Dermis blood vessel endothelial cell (primary cell): ENCODE measurements at places on chromosomes 12 and 14.
A peak's percentile ranks its signal among the peaks of the same experiment; 100 is the strongest.

GRCh38 chr12:67048371-67048770 lies 220.8 kb upstream of the CAND1 start:
- no peak for DNase-seq

DNA sequence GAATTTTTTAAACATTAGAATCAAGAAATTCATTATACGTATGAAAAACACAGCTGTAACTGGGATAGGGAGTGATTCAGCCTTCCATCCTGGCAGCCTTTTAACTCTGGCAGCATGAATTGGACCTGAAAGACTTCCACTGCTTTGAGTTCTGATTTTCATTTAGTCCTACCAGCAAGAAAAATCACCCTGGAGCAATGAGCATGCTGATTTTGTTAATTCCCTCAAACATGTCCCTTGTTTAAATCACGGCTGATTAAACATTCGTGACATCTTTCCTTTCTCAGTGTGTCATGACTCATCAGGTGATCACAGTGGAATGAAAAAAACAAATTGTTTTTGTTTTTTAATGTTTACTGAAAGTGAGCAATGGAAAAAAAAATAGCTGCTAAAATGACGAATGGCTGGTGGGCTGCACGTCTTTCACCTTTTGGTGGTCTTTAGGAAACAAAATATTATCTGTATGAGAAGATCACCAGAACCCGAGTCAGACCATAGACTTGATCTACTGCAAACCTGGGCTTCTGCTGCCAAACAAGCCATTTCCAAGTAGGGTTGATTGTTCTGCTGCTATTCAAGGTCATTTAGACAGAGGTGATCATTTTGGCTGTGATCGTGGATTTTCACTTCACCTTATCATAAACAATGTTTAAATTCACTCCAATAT lies 67.0 kb upstream of the CAND1 start:
- no peak for DNase-seq

GRCh38 chr14:86858031-86858430 lies 1135.0 kb downstream of the GALC start:
- DNase-seq, result no peak

DNA sequence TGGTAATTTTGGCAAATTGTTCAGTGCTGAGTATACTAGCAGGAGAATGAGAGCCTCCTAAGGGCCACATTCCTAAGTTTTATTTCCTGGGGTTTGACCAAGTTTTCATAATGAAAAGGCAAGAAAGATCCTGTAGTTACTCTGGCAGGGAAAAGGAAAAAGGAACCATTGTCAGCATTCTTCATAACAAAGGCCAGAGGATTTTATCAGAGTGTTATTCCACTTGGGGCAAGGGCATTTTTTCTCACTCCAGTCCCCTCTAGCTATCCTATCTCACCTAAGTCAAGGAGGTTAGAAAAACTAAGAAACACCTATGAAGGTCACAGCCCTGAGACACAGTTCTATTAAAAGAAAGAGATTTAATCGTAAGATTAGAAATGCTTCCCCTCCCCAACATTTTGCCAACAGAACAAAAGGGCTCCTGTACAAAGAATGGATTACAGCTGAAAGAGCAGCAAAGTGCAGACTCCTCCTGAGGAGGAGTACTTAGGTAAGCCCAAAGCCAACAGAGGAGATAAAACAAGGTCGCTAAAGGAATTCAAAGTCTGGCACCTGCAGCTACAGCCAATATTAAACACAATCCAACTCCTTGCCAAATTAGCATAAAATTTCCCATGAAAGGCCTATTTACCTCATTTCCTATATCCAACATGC lies 162.4 kb downstream of the GALC start:
- DNase-seq, result no peak

DNA sequence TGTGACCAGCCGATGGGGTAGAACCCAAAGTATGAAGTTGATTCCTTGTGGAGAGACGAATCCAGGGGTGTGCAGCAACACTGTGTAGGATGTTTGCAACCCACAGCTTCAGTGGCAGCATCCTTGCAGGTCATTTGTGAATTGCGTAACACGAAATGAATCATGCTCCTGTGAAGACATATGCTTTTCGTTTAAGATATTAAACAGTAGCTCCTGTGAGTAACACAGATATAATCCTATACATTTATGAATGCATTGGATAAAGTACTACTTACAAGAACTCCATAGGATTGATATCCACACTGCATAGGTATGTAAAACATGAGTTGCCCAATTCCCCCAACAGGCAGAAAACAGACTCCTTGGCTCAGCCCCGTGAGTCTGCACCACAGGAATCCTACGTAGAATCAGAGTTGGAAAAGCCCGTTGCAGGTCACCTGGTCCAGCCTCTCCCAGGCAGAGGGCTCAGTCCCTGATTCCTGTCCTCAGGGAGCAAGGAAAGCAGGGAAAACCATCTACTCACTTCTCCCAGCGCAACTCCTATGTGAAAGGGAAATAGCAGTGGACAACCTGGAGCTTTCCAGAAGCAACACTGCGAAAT lies 75.8 kb downstream of the GPATCH2L start:
- DNase-seq, result no peak

DNA sequence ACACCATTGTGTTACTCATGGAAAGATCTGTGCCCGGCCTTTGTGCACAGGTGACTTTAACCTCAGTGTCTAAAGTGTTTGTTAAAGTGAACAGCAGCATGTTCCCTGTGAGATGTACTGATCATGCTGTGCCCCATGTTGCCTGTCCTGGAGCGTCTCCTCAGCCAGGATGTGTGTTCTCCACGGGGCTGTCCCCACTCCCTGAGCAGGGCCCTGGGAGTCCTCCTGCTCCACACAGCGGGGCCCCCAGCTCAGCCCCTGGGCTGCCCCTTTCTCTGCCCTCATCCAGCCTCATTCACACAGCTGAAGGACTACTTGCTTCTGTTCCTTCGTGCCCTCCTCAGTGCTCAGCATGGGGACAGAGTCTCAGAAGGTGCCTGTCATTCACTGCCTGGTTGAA lies 131.5 kb downstream of the SLC38A6 start:
- DNase-seq, result no peak

DNA sequence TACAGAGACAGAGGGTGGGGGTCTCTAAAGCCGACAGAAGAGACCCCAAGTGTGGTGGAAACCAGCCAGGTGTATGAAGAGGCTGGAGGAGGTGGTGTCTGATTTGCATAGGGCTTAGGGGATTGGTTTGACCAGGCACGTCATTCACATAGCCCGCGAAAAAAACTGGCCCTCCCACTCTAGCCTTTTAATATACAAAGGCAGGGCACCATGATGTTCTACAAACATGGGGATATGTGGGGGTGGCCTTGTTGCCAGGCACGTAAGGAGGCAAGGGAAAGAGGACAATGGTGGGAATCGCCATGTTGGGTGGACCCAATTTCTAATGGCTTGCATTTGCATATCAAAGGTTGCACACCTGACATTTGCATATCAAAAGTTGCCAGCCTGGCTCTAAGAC lies 13.2 kb downstream of the LALBA start:
- no peak for DNase-seq

GRCh38 chr14:104694991-104695659 lies 5.7 kb downstream of the INF2 start:
- peak; percentile 27 for DNase-seq

- DNase-seq, result no peak
These were observed 433.6 kb downstream of the TMEM132D start for GRCh38 chr12:129470196-129470595.

DNA sequence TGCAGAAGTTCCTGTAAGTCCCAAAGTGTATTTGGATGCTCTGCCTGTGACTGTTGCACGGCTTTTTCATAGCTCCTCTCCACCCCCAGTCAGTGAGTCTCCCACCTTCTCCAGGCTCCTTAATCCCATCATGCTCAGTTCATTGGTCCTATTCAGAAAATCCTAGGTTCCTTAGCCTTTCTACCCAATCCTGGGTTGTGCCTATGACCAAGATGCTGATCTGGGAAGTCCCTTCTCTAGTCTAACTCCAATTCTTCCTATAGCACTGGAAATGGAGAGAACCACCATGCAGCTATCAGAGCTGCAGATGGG lies 7.7 kb downstream of the CISTR start:
- no peak for DNase-seq

- no peak for DNase-seq
These were observed 422.4 kb downstream of the TMEM117 start for GRCh38 chr12:44258246-44258645.
